ENCODE measurements at places on chromosomes 13 and 19.

DNA sequence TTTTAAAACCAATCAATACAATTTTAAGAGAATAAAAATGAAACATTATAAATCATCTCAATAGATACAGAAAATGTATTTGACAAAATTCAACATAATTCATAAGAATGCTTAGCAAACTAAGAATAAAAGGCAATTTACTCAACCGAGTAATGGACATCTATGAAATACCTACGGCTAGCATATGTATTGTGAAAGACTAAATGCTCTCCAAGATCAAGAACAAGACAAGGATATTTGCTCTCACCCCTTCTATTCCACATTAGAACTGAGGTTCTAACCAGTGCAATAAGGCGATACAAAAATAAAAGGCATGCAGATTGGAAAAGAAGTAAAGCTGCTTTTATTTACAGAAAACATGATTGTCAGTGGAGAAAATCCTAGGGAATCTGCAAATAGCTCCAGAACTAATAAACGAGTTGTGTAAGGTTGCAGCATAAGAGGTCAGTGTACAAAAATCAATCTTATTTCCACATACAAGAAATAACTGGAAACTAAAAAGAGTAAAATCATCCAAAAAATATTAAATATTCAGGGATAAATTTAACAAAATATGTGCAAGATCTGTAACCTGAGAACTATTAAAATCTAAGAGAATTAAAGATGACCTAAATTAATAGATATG is 16.4 kb downstream of the KATNAL1 start:
- no peak for DNase-seq

GRCh38 chr13:99061411-99061810 is 83.5 kb upstream of the DOCK9 start:
- no peak for DNase-seq

- DNase-seq: no peak
These were observed 11.6 kb downstream of the ADPRHL1 start for GRCh38 chr13:113441661-113442060.

DNA sequence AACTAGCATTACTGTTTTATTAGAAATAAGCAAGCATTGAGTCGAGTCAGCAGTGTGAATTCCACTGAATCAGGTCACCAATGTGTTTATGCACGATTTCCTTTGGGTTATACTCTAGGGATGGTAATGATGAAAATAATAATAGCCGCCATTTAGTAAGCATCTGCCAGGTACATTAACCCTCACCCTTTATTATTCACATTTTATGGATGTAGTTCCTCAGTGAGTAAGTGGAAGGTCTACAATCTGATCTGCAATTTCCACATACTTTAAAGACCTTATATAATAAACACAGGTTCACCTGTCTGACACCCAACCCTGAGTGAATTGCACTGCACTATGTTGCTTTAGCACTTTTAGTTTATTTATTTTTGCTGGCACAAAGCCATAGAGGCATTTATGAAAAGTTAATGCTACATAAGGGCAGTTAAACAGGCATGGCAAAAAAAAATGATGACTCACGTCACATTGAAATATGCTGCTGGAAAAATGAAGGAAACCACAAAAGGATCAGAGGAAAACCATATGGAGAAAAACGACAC is 122.4 kb downstream of the TRPC4 start:
- peak; percentile 88 for DNase-seq

- DNase-seq: no peak
These were observed 43.0 kb upstream of the MCF2L start for GRCh38 chr13:112926003-112926402.

DNA sequence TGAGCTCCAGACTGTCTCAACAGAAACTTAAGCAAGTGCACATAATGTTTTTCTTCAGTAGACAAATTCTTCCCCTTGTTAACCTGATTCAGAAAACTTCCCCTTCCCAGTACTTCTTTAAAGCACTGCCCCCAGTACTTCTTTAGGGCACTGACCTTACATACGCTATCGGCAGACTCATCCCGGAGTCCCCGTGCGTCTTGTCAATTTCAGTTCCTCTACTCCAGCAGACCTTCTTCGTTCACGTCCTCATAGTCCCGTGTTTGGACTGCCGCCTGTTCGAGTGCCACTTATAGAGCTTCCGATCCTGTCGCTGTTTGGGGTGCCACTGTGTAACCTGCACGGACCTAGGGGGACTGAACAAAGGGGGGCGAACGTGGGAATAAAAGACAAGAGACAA is 29.0 kb downstream of the ZNF627 start:
- DNase-seq: no peak

DNA sequence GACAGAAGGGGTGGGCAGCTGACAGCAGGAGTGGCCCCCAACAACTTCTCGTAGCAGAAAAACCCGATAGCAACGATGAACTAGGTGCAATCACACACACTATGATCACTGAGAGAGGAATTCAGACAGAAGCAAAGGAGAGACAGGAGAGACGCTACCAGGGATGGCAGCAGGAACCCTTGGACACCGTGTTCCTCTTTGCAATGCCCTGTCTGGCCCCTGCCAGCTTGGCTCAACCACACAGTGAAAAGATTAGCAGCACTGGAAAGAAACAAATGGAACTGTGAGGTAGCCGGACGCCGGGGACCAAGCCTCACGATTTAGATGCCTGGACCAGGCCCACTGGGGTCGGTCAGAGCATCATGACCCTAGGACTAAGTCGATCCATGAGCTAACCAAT is 23.6 kb downstream of the DCAF15 start:
- DNase-seq: no peak

DNA sequence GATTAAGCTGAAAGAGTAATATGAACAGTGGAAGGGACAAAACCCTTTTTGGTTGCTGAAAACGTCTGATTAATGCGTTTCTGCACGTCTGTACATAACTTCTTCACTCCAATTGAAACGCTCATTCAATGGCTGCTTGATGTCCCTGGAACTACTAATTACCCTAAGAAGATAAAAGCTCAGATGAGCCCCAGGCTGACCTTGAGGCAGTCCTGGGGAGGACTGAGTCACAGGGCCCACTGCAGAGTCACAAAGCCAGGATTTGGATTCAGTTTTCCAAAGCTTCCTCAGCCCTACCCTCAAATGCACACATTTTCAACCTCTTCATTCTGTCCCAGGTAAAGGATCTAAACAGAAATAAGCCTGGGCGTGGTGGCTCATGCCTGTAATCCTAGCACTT is 75.0 kb upstream of the FLT1 start:
- DNase-seq: no peak

- DNase-seq: peak; percentile 83
These were observed 516.2 kb downstream of the MYO16 start for GRCh38 chr13:109145631-109146030.

DNA sequence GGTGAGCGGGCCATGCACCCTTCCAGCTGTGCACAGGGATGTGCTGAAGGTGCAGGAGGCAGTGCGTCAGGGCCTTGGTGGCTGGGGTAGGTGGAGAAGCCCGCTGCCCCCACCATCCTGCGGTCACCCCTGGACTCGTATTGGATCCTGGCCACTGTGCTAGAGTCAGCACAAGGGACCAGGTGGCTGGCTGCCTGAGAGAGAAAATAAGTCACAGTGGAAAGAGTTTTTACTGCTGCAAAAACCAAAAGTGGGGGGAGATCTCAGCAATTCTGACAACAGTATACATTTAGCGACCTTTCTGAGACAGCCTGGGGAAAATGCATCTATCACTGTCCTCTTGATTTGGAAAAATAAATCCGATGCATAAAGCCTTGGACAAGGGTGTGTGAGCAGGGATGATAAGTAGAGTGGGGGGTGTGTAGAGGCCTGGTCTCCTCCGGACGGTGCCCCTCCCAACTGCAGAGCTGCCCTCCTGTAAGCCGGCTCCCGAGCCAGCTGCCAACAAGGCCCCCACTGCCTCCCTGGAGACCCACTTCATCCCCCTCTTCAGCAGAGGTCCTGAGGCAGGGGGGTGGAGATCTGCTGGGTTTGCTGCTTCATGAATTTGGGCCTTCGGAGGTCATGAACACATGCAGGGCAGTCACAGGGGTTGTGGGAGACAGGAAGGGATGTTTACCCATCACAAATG is 84.2 kb downstream of the SLC7A1 start:
- no peak for DNase-seq

DNA sequence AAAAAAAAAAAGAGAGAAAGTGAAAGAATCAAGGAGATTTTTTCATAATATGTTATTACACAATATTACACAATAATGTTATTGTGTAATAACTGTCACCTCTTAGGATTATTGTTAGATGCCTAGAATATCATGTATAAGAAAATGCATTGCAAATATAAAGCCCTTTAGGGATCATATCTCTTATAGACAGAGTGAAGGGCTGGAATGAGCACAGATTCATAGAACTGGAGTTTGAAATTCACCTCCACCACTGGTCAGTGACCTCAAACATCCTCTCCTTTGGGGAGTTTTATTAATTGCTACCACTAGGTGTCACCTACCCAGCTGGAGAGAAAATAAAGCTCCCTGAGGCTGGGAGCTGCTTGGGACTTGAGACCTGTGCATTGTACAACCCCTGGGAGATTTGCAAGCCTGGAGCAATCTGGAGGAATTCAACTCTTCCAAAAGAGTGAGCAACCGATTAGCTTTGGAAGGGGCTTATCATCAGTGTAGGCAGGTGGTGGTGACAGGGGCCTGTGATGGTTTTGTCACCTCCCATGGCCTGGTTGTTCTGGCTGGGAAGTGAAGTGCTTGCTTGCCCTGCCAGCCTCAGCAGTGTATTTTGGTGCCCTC is 30.3 kb upstream of the FRY start:
- peak; percentile 72 for DNase-seq

- peak; percentile 44 for DNase-seq
These were observed 336.0 kb downstream of the TBC1D4 start for GRCh38 chr13:75145927-75146326.

DNA sequence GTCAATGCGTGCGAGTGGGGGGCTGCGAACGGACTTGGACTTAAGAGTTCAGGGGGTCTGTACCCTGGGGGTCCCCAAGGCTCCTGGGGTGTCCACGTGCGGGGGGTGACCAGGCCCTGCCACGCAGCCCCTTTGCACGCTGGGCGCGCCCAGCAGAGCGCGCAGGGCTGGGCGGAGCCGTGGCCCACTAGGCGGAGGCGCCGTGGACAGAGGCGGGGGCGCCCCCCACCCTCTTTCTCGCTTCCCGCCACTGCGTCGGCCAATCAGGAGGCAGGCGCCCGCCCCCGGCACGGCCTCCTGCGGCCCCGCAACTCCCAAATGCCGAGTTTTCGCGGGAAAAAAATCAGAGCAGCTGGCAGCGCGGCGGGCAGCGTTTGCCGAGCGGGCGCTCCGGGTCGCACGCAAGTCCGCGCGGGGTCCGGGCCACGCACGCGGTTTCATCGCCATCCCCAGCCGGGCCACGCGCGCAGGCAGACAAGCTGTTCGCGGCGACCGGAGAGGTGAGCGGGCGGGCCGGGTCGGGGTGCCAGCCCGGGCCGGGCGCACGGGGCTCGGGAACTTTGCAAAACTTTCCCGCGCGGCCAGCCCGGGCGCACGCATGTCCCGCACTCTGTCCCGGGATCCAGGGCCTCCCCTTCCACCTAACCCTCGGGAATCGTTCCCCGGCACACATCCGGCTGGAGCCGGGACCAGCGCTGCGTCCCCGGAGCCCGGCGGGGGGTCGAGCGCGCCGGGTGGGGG is at the start of gene UHRF1:
Gene UHRF1 (plus strand): TSS at position 346 of the 741 bp plus-strand sequence. CDS start 1,385 bp downstream, outside the sequence.
- peak; percentile 12 for DNase-seq

DNA sequence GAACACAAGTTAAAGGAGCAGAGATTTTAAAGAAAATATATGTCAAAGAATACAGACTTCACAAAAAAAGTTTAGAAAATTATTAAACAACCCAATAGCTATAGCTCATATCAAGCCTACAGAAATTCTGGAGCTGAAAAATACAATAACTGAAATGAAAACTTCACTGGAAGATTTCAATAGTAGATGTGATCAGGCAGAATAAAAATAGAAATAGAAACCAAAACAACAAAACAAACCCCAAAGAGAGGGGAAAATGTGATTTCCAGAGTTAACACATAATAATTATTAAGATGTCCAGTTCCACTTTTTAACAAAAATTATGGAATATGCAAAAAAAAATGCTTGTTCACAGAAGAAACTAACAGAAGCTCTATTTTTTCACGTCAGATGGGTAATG is 23.6 kb downstream of the LRRC63 start:
- DNase-seq: no peak

DNA sequence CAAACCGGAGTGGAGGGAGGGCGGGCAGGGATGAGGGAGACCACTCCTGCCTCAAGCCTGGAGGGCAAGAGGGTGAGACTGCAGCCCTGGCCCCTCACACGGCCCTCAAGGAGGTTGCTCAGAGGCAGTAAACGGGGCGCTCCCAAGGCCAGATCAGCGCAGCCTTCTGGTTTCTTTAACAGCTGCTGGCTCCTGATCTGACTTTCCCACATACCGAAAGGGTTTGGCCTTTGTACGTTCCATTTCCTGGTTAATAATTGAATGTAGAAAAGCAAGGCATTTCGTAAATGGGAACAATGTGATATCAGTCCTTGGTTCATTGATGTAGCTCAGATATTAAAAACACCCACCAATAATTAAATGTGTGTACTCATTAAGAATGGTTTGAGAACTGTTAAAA is 71.5 kb downstream of the GGACT start:
- DNase-seq: no peak

DNA sequence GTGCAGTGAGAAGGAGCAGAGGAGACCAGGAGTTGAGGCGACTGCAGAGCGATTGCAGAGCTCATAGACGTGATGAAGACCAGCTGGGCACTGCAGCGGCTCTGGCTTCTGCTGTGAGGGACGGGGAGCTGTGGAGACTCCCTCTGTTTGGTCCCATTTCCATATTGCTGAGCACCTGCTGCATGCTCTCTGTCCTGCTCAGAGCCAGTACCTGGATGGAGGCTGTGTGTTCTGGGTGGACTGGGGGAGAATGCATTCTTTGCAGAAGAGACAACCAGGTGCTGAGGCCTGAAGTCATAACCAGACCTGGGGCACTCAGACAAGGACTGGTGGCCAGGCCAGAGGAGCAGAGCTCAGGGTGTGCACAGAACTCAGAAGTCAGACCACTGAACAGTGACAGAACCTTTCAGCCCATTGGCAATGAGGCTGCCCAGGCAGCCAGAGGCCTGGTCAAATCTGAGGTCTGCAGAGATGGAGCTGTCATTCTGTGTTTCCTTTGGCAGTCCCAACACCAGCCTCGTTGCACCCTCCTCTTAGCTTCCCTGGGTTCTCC is 1.3 kb upstream of the A1BG start:
- no peak for DNase-seq

DNA sequence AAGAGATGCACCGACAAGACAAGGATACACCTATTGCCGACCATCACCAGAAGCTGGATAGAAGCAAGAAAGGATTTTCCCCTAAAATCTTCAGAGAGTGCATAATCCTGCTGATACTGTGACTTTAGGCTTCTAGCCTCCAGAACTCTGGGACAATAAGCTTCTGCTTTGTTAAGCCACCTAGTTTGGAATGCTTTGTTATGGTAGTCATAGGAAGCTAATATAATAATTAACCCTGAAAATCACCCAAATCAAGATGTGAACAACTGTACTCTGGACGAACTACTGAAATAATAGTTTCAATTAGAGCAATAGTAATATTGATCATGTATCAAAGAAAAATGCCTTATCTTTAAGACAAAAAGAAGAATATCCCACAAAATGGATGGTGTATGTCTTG is 524.6 kb downstream of the EFNB2 start:
- DNase-seq: no peak
